ENCODE measurements at places on chromosomes 7 and 10.

DNA sequence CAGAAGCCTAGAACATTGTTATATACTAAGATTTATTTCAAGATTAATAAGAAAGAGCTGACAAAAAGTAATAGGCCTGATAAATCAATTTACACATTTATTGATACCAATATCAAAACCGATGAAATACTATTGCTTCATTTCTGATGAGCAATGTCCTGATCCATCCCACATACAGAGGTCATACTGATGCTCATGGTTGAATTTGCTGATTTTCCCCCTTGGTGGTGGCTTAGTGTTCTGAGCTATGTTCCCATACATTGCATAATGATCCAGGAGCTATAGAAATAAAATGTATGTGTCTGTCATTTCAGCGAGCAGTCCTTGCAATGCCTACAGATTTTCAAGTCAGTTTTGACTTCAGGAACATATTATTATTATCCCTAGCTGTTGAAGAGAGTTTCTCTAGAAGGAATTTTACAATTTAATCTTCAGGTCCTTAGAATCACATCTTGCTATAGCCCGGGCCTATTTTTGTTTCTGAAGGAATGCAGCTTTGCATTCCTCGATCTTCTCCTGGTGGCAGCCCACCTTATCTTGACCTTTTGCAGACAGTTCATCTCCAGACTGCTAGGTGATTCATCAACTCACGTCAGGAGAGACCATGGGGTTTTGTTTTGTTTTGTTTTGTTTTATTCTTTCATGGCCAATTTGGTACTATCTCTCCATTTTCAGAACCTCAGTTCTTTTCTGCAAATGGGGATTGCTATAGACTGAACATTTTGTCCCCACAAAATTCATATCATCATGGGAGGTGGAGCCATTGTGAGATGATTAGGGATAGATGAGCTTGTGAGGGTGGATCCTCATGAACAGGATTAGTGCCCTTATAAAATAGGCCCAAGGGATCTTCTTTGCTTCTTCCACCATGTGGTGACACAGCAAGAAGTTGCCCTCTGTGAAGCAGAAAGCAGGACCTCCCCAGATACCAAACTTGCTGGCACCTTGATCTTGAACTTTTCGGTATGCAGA is 465.6 kb upstream of the IGFBP3 start:
- peak; percentile 29 for DNase-seq

GRCh38 chr7:2734751-2735571 is 47.0 kb downstream of the AMZ1 start:
- DNase-seq, result no peak

DNA sequence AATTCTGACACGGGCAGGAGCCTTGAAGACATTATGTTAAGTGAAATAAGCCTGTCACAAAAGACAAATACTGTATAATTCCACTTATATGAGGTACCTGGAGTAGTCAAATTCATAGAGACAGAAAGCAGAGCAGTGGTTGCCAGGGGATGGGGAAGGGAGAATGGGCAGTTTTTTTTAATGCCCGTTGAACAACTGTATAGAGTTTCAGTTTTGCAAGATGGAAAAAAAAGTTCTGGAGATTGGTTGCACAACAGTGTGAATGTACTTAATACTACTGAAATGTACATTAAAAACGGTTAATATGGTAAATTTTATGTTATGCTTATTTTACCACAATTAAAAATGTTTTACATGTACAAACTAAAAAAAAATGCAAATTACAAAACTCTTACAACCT is 63.6 kb upstream of the EFCAB10 start:
- no peak for DNase-seq

- DNase-seq, result no peak
Observed at GRCh38 chr7:38413784-38414183, 140.3 kb upstream of the TARP start.

GRCh38 chr10:117441812-117442443 is 66.7 kb upstream of the PDZD8 start:
- peak; percentile 60 for DNase-seq

DNA sequence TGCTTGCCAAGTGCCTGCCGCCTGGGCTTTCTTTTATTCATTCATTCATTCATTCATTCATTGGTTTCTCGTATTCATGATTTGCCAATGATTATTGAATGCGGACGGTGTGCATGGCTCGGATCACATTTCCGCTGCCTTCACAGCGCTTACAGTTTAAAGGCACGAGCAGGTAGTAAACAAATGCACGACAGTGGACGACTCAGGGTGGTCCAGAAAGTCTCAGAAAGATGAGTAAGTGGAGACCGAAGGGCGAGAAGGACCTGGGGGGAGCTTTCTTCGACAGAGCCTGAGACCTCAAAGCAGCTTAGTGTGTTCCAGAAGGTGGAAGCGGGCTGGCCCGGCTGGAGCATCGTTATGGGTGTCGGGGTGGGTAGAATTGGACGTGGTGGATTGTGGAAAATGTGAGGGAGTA is 506 bp downstream of the MCM10 start:
- no peak for DNase-seq

DNA sequence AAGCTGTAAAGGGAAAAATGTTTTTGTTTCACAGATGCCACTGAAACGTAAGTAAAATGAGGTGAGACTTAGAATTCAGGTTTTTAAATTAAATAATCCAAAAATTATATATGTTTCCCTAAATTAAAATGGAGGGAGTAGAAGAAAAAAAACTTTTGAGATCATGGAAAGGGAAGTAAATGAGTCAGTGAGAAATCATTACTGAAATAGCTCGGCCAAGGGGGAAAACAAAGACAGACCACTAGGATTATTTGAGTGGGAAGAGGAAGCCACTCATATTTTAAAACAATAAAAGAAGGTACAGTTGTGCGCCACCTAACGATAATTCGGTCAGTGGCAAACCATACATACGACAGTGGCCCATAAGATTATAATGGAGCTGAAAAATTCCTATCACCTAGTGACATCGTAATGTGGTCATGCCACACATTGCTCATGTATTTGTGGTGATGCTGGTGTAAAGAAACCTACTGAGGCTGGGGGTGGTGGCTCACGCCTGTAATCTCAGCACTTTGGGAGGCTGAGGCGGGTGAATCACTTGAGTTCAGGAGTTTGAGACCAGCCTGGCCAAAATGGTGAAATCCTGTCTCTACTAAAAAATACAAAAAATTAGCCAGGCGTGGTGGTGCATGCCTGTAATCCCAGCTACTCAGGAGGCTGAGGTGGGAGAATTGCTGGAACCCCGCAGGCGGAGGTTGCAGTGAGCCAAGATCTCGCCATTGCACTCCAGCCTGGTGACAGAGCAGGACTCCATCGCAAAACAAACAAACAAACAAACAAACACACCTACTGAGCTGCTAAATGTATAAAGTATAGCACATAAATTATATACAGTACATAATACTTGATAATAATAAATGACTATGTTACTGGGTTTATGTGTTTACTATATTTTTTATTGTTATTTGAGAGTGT is 64.7 kb downstream of the MKX start:
- DNase-seq, result no peak

- peak; percentile 57 for DNase-seq
Observed at GRCh38 chr10:91006001-91006751, 85.3 kb upstream of the ANKRD1 start.
